Sigmoid colon (tissue), 7 donors: ENCODE measurements at places on chromosomes 13 and 19. TPM values are rescaled to one million over a fixed set of nuclear protein-coding genes. Genes with fewer than 3 reads are reported as not detected.

The MISP3 gene
- 26.4 TPM for polyA plus RNA-seq

The ENOX1 gene
- polyA plus RNA-seq, result 1.2 TPM

The MEIS3 gene
- polyA plus RNA-seq, result 7.2 TPM

The HMGB1 gene
- polyA plus RNA-seq, result 306 TPM

The IRGC gene
- not detected for polyA plus RNA-seq

The KCNC3 gene
- polyA plus RNA-seq, result 1.6 TPM

The MBD3L2B gene
- not detected for polyA plus RNA-seq

The FUT6 gene
- polyA plus RNA-seq, result 61.1 TPM

The STK24 gene
- 118 TPM for polyA plus RNA-seq

The N4BP2L1 gene
- polyA plus RNA-seq, result 8.8 TPM

The LGALS14 gene
- polyA plus RNA-seq, result not detected

The DNAJC15 gene
- polyA plus RNA-seq, result 38.8 TPM

The ZNF66 gene
- not detected for polyA plus RNA-seq

The CBLC gene
- 64.5 TPM for polyA plus RNA-seq

The PNMA8A gene
- not detected for polyA plus RNA-seq

The DCT gene
- polyA plus RNA-seq, result 0.60 TPM

The PSPN gene
- 1.7 TPM for polyA plus RNA-seq

The TMPRSS9 gene
- not detected for polyA plus RNA-seq

The CCDC8 gene
- 1.9 TPM for polyA plus RNA-seq

The NLRP4 gene
- polyA plus RNA-seq, result not detected

The ANGPTL4 gene
- 2.4 TPM for polyA plus RNA-seq

The SIGLEC12 gene
- not detected for polyA plus RNA-seq

The ATP12A gene
- polyA plus RNA-seq, result not detected

The HSH2D gene
- 14.4 TPM for polyA plus RNA-seq

The CEACAM19 gene
- polyA plus RNA-seq, result 4.9 TPM

The SOX1 gene
- 0.01 TPM for polyA plus RNA-seq

The NAPSA gene
- polyA plus RNA-seq, result 0.69 TPM

The ZNF792 gene
- 3.0 TPM for polyA plus RNA-seq

The ARHGAP45 gene
- polyA plus RNA-seq, result 39.0 TPM

The ZNF229 gene
- 1.2 TPM for polyA plus RNA-seq

The OVOL3 gene
- polyA plus RNA-seq, result not detected

The ZNF560 gene
- polyA plus RNA-seq, result not detected

The ARL11 gene
- 1.2 TPM for polyA plus RNA-seq

The YIF1B gene
- 14.3 TPM for polyA plus RNA-seq

The VSTM2B gene
- polyA plus RNA-seq, result not detected

The ZNF850 gene
- 0.55 TPM for polyA plus RNA-seq

The TGDS gene
- polyA plus RNA-seq, result 10.9 TPM

The TRPC4 gene
- not detected for polyA plus RNA-seq

The MAMSTR gene
- 1.0 TPM for polyA plus RNA-seq

The CRB3 gene
- polyA plus RNA-seq, result 145 TPM

The C19orf73 gene
- 5.1 TPM for polyA plus RNA-seq

The IL4I1 gene
- polyA plus RNA-seq, result 1.8 TPM
